Upper lobe of right lung (tissue), 1 donor: ENCODE measurements at places on chromosomes 1 and 21. TPM values are rescaled to one million over a fixed set of nuclear protein-coding genes. Genes with fewer than 3 reads are reported as not detected.

DNA sequence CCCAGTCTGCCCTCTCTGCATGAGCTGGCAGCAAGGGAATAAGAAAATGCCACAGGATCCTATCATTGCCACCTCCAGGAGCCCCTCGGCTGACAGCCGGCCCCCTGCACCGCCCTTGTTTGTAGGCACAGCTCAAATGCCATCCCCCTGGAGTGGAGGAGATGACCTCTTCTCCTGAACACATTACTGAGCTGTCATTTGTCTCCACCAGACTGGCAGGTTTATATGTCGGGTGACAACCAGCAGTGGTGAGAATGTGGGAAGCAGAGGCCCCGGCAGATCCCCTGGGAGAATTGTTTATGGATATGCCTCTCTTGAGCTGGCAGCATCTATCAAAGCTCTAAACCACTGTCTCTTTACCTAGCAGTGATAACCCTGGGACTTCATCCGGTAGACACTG is 135.4 kb upstream of the FMN2 start:
- H3K4me1 ChIP-seq: no peaks in the 10 kb centered on the region
- peaks cover 12% of the 10 kb centered on the region for H3K27me3 ChIP-seq
- DNase-seq: no peak
- no peaks in the 10 kb centered on the region for H3K36me3 ChIP-seq
- H3K4me3 ChIP-seq: no peak overlapping the region
- H3K27ac ChIP-seq: no peak overlapping the region

DNA sequence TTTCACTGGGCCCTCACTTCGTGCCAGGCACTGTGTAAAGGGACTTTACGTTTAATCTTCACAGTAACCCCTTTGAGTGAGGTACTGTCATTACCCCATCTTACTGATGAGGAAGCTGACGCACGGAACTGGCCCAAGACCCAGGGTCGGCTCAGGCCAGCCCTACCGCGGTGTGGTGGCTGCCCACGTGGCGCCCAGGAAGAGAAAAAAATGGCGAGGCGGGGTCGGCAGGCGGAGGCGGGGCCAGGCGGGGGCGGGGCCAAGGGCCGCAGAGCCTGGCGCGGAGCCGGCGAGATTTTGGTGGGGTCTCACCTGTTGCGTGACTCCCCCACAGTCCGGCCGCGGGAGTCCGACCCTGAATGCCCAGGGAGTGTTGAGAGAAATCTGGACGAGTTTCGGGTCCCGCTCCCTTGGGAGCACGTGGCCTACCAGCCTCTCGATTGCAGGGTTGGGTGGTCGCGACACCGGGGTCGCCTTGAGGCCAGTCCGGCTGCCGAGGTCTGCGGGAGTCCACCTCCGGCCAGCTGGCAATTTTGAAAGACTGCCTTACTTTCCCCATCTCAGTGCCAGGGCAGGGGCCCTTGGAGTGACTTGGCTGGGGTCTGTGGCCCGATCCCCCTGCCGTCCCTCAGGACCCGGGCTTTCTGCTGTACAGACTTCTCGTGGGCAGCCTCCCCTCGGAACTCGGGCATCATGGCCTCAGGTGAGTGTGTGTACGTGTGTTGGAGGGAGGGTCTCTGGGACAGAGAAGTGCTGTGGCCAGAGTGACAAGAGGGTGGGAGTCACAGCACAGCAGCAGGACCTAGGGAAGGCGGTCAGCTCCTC is at the start of the genes AMPD2 and GNAT2:
Gene AMPD2, plus strand, starts transcription at position 262 of the 825 bp plus-strand sequence. CDS start 1,339 bp downstream, outside the sequence.
Gene GNAT2, minus strand, starts transcription at position 41 of the 825 bp plus-strand sequence. CDS start 6,746 bp downstream, outside the sequence.
- no peaks in the 10 kb centered on the region for H3K27me3 ChIP-seq
- peak within 1 kb of the TSS; percentile 82 for H3K27ac ChIP-seq
- peaks cover 53% of the 10 kb centered on the region for H3K4me1 ChIP-seq
- H3K36me3 ChIP-seq: no peaks in the 10 kb centered on the region

GRCh38 chr1:41498804-41499203 is 14.3 kb upstream of the EDN2 start:
- peak; percentile 86 for DNase-seq
- H3K4me1 ChIP-seq: peaks cover 47% of the 10 kb centered on the region
- no peaks in the 10 kb centered on the region for H3K27me3 ChIP-seq
- H3K36me3 ChIP-seq: no peaks in the 10 kb centered on the region

GRCh38 chr21:46099476-46099875 is 1.6 kb downstream of the COL6A2 start:
- DNase-seq: peak; percentile 65
- H3K27me3 ChIP-seq: peaks cover 54% of the 10 kb centered on the region
- peak overlapping the region; percentile 57 for H3K4me3 ChIP-seq
- H3K27ac ChIP-seq: peak overlapping the region; percentile 75
- no peaks in the 10 kb centered on the region for H3K4me1 ChIP-seq
- H3K36me3 ChIP-seq: no peaks in the 10 kb centered on the region

DNA sequence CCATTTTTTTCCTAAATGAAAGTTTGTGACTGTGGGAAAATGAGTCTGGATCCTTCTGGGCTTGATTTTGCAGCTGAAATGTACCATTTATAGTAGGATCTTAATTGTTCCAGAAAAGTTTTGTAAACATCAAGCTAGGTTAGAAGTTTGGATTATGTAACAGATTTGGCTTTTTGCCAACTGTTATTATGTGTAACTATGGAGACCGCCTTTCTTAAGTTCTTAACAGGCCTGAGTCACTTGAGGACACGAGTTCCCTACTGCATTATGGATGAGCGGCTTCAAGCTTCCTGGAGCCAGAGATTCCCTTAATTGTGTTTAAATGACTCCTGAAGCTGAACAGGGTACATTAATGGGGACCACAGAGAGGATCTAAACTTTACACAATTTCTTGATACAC is 22.2 kb downstream of the SLC25A33 start:
- H3K4me3 ChIP-seq: no peak overlapping the region
- H3K27me3 ChIP-seq: no peaks in the 10 kb centered on the region
- peaks cover 23% of the 10 kb centered on the region for H3K4me1 ChIP-seq
- H3K36me3 ChIP-seq: peaks cover 16% of the 10 kb centered on the region

- H3K4me1 ChIP-seq: peaks cover 5% of the 10 kb centered on the region
- no peak overlapping the region for H3K27ac ChIP-seq
- no peaks in the 10 kb centered on the region for H3K36me3 ChIP-seq
- no peak for DNase-seq
These were observed 24.2 kb downstream of the RSPH1 start for GRCh38 chr21:42471716-42472330.

DNA sequence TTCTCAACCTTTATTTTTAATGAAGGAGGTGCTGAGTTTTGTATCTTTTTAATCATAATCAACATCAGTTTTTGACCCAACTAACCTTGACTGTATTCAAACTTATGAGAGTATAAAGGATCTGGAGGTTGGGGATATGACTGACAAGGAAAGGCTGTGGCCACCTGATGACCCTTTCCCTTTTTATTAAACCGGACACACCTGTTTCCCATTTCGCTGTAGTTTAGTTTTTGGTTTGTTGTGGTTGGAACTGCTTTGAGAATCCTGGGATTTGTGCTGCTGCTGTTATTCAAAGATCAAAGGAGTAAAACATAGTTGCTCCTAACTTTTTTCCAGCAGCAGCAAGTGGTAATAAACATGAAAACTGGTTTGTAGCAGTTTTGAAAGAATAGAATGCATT is 12.4 kb downstream of the PRPF38A start:
- no peaks in the 10 kb centered on the region for H3K27me3 ChIP-seq
- H3K36me3 ChIP-seq: peaks cover 100% of the 10 kb centered on the region
- no peak for DNase-seq
- H3K4me3 ChIP-seq: no peak overlapping the region
- no peaks in the 10 kb centered on the region for H3K4me1 ChIP-seq

GRCh38 chr1:12316331-12316730 is 86.5 kb downstream of the VPS13D start:
- H3K36me3 ChIP-seq: peaks cover 87% of the 10 kb centered on the region
- no peak overlapping the region for H3K27ac ChIP-seq
- H3K27me3 ChIP-seq: no peaks in the 10 kb centered on the region
- no peak overlapping the region for H3K4me3 ChIP-seq
- no peak for DNase-seq

DNA sequence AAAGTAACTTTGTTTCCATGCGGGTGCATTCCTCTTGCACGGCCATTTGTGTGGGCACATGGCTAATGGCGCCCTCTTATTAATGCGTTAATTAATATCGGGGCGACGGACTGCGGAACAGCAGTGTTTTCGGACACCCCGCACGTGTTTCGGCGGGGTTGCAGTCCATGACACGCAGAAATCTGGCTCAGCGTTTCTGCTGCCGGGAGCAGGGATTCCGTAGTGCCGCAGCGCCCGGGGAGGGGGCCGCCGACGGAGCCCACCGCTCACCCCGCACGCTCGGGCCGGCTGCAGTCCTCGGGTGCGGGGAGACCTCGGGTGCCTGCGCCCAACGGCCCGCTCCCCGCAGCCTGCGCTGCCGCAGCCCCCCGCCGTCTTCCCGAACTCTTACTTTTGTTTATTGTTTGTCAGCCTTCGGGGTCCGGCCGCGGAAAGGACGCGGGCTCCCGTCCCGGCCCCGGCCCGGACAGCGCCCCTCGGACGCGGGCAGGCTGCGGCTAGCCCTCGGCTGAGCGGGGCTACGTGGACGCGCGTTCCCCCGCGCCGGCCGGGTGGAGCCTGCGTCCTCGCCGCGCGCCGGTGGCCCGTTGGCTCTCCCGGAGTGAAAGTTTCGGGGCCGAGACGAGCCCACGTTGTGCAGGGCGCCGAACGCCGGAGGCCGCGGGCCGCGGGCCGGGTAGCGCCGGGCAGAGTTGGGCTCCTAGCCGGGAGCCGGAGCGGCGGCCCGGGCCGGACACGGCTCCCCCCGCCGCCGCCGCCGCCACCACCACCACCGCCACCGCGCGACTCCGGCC is 849 bp downstream of the NFIA start:
- peaks cover 42% of the 10 kb centered on the region for H3K4me1 ChIP-seq
- no peaks in the 10 kb centered on the region for H3K27me3 ChIP-seq
- DNase-seq: peak; percentile 75
- peak overlapping the region; percentile 85 for H3K4me3 ChIP-seq
- peak overlapping the region; percentile 94 for H3K27ac ChIP-seq
- peaks cover 2% of the 10 kb centered on the region for H3K36me3 ChIP-seq

DNA sequence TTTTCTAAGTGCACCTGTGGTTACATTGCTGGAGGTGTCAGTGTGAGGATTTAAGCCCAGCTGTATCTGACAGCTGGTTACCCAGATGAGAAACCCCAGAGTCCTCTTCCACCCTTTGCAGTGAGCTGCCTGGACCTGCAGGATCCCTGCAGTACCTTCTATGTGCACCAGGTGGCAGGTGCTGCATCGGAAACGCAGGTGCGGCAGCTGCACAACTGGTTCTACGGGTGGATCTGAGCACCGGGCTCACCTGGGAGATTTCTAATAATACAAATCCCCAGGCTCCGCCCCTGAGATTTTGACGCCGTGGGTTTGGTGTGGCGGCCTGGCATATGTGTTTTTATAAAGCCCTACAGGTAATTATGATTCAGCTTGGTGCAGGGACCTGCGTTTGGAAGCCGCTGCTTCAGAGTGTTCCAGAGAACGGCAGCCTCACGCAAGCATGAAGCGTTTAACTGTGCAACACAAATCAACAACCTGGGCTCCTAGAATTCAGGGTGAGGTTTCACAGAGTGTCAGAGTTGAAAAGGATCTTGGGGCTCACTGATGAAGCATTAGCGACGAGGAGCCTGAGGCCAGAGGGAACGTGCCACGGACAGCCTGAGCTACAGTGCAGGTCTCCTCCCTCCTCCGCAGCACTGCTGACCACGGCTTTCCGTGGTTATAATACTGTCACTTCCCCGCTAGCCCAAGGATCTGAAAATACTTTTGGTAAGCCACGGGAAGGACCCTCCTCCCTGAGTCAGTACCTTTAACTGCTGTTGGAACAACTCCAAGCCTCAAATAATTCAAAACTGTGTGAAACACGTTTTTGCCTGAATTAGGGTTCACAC is 96.7 kb upstream of the TRABD2B start:
- peaks cover 18% of the 10 kb centered on the region for H3K27me3 ChIP-seq
- peak; percentile 87 for DNase-seq
- no peaks in the 10 kb centered on the region for H3K4me1 ChIP-seq

DNA sequence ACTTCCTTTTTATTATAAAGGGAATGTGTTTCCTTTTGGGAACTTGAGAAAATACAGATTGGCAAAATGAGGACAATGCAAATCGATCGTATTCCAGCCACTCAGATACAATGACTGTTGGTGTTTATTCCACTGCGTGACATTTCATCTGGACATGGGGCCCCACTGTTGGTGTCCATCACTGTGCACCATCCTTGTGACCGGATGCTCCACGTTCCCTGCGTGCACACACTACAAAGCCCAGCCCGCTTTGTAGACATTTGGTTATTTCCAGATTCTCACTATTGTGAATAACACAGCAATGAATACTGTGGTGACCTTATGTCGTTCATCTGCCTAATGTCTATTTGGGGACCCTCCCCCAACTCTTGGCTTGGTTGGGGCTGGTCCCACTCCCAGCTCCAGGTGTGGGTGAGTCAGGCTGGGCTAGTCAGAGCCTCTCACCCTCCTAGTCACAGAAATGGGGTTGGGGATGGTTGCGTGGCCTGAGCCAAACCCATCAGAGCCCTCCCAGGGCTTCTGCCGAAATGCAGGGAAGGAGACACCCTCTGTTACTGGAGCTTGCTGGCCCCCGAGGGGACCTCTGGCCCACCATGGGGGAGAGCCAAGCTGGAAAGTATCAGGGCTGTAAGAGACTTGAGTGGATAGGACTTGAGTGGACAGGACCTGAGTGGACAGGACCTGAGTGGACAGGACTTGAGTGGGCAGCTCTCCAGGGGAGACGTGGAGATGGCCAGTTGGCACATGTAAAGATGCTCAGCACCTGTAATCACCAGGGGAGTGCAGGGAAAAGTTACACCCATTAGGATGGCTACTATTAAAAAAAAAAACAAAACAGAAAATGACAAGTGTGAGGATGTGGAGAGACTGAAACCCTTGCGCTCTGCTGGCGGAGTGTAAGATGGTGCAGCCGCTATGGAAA is 57.1 kb upstream of the ADARB1 start:
- H3K4me1 ChIP-seq: no peaks in the 10 kb centered on the region
- no peaks in the 10 kb centered on the region for H3K36me3 ChIP-seq
- DNase-seq: peak; percentile 39
- no peak overlapping the region for H3K27ac ChIP-seq
- H3K4me3 ChIP-seq: no peak overlapping the region

DNA sequence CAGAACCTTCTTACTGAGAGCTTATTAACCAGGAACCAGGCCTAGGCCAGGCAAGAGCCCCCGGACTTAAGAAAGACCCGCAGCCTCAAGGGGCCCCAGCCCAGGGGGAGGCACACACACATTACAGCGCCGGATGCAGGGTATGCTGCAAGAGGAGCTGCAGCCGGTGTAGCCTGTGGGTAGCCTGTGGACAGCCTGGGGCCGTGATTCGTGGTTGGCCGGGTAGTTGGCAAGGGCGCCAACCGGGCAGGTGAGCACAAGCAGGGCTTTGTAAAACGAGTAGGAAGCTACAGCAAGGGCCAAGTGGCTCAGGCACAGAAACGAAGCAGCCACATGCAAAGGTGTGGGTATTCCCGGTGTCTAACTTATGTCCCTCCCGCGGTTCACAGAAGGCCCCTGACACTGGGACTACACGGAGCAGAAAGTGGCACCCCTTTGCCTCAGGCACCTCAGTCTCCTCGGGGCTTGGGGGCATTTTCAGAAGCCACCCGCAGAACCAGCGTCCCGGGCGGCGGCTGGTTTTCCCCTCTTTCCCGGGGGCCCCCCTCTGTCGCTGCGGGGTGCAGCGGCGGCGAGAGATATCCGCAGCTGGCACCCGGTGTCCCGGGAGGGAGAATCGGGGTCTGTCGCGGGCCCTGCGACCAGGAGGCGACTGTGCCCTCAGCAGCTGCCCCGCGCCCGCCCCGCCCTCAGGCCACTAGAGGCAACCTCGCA is 40.8 kb downstream of the KIAA1614 start:
- peak overlapping the region; percentile 52 for H3K4me3 ChIP-seq
- H3K27me3 ChIP-seq: no peaks in the 10 kb centered on the region
- no peaks in the 10 kb centered on the region for H3K4me1 ChIP-seq
- no peaks in the 10 kb centered on the region for H3K36me3 ChIP-seq
- peak; percentile 71 for DNase-seq

The CA14 gene
- total RNA-seq: 0.55 TPM

The KCNJ9 gene
- total RNA-seq: not detected

The KCNE1 gene
- 13.6 TPM for total RNA-seq

The SERPINC1 gene
- total RNA-seq: not detected

The EPHB2 gene
- 6.0 TPM for total RNA-seq

The INAVA gene
- total RNA-seq: 9.0 TPM

The GJA5 gene
- total RNA-seq: 62.2 TPM

The NOS1AP gene
- total RNA-seq: 4.9 TPM
